ENCODE measurements at places on chromosomes 12 and 14.

DNA sequence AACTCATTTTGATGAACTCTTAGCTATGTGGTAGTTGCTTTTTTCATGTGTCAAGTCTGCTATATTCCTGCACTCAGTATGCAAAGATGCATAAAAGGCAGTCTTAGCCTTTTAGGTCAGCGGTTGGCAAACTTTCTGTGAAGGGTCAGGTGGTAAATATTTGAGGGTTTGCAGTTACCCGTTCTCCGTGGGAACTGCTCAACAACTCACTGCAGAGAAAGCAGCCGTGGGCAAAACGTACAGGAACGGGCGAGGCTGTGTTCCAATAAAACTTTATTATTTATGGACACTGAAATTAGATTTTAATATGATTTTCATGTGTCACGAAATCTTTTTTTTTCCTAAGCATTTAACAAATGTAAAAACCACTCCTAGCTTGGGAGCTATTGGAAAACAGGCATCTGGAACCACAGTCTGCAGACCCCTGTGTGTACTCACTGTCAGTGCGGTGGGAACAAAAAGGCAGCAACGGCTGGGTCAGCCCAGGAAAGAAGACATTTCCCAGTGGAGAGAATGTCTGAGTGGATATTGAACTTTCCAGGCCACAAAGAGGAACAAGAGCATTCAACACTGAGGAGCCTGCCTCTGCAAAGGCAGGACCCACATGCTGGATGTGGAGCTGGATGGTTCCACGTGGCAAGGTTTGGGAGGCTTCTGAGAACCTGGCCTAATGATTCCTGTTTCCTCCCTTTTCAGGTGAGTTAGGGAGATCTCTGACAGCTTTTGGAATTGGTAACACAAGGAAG, 3.5 kb upstream of the ACACB start:
- no peak for DNase-seq

DNA sequence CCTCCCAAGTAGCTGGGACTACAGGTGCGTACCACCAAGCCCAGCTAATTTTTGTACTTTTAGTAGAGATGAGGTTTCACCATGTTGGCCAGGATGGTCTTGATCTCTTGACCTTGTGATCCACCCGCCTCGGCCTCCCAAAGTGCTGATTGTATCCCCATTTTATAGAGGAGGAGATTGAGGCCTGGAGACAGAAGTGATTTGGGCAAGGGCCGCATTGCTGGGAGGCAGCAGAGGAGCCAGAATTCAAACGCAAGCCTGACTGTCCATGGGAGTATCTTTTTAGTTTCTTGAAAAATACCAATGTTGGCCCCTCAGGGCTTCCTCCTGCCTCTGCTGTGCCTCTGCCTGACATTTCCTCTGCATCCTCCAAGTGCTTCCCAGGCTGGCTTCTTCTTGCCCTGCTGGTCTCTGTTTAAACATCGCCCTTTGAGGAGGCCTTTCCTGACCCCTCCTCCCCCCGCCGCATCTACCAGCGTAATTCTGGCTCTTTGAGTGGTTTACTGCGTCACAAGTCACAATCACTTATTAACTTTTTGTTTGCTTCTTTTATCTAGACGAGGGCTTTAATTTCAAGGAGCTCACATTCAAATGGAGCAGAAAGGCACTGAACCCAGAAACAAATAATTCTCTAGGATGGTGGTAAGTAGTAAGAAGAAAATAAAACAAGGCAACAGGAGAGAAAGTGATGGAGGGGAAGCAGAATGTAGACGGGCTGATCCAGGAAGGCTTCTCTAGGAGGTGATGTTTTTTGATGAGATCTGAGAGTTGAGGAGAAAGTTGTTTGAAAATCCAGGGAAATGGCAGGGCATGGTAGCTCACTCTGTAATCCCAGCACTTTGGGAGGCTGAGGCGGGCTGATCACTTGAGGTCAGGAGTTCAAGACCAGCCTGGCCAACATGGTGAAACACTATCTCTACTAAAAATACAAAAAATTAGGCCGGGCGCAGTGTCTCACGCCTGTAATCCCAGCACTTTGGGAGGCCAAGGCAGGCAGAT, 91.0 kb upstream of the MED13L start:
- DNase-seq, result no peak

DNA sequence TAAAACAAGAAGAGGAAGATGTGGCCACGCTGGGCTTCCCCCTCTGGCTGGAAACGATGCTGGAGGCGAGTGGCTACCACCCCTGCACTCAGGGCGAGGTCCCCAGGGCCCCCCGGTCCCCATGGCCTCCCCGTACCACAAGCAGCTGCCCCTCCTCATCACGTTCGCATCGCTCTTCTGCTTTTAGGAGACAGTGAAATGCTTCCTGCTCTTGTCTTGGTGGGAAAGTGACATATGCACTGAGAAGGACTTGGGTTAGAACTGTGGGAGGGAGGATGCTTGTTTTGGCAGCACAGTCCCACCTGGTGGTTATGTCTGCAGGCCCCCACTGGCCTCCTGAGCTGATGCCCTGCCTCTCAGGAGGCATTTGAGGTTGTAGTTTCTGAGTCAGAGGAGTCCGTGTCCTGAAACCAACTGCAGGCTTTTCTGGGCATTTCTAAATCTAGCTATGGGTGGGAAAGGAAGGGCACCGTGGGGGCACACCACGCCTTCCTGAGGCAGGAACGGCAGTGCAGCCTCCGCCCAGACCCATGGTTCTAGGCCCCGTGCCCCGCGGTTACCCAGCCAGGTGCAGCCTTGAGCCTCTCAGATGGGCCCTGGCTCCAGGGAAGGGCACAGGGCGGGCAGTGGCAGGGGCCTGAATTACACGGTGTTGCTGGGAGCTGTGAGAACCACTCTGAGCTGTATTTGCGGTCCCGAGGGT, 139.3 kb downstream of the ADGRD1 start:
- no peak for DNase-seq

DNA sequence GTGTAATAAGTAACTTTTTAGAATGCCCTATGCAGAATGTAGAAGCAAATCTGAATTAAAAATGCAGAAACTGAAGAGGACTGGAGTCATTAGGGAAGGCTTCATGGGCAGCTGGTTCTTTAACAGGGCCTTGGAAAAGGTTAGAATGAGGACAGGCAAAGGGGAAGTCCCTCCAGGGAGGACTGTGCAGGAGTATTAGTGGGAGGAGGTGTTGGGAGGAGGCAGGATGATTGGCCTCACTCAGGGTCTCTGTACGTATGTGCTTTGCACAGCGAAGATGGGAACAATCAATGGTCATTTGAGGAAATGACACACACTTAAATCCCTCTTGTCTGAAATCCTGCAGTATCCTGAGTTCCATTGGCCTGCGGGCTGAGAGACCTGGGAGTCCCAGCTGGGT, 119.7 kb downstream of the PTCSC3 start:
- DNase-seq, result no peak

- DNase-seq, result no peak
These were observed 65.0 kb downstream of the FBXL14 start for GRCh38 chr12:1529228-1529861.

- no peak for DNase-seq
These were observed 82.1 kb upstream of the CAPRIN2 start for GRCh38 chr12:30836656-30837445.

- no peak for DNase-seq
These were observed 2.1 kb upstream of the PTPRQ start for GRCh38 chr12:80441921-80442320.

DNA sequence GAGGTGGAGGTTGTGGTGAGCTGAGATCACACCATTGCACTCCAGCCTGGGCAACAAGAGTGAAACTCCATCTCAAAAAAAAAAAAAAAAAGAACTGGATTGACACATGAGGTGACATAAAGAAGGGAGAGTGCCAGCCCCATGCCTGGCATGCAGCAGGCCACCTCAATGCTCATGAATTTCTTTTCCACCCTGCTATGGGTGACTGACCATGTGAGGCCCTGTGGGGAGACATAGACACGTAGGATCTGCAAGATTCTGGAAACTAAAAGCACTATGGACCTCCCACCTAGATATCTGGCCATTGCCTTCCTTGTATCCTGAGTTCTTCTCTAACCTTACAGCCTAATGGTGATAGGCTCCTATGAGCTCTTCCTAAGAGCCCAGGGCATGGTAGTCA, 5.6 kb upstream of the ACTN1 start:
- DNase-seq, result no peak

- no peak for DNase-seq
These were observed 148.8 kb downstream of the PLXNC1 start for GRCh38 chr12:94297096-94297699.

DNA sequence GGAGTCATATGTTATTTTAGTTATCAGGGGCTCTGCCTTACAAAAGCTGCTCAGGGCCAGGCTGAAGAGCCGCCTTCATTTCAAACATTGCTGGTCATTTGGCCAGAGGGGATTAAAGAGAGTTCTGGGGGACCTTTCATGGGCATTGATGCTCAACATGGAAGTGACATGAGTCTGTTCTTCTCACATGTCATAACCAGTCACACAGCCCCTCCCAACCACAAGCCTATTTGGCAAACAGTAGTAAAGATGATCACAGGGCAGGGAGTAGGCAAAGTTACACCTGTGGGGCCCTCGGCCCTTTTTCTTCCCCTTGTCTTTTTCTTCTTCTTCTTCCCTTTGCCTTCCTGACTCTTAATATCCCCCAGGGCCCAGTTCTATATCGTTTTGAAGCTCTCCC, 33.3 kb downstream of the CFAP54 start:
- no peak for DNase-seq

DNA sequence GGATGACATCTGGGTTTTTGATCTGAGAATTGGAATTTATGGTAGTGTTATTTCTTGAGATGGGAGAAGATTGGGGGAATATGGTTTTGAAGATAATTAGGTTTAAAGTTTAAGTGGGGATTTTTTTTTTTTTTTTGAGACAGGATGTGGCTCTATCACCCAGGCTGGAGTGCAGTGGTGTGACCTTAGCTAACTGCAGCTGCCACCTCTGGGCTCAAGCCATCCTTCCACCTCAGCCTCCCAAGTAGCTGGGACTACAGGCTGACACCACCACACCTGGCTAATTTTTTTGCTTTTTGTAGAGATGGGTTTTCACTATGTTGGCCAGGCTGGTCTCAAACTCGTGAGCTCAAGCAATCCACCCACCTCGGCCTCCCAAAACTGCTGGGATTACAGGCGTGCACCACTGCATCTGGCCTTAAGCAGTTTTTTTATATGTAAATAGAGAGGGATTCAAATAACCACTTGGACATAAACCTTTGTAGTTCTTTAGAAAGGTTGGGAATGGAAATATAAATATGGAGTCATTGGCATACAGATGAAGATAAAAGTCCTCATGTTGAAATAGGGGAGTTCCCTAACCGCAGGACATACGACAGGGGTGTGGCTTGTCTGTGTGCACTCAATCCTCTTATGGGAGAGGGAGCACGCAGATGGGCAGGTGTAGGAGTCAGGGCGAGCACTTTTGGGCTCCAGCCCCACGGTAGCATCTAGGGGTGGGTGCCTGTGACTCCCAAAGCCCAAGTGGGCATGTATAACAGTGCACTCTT, 4.7 kb downstream of the LIN52 start:
- DNase-seq, result no peak

DNA sequence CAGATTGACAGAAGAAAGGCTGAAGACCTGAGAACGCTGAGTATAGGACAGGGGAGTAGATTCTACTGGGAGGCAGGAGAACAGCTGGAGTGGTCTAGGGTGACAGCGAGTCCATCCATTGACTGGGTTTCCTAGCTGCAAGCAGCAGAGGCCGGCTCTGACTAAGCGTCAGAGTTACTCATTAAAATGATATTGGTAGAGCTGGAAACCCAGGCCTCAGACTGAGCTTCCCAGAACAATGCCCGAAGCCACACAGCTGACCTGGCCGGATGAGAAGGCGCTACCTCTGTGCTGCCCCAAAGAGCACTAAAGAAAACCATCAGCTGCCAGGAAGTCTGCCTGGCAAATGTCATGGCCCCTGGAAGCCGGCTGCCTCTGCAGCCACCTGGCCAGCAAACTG, 78.5 kb upstream of the FZD10 start:
- DNase-seq, result no peak

GRCh38 chr12:89538897-89539296, 13.1 kb upstream of the POC1B start:
- DNase-seq, result no peak

DNA sequence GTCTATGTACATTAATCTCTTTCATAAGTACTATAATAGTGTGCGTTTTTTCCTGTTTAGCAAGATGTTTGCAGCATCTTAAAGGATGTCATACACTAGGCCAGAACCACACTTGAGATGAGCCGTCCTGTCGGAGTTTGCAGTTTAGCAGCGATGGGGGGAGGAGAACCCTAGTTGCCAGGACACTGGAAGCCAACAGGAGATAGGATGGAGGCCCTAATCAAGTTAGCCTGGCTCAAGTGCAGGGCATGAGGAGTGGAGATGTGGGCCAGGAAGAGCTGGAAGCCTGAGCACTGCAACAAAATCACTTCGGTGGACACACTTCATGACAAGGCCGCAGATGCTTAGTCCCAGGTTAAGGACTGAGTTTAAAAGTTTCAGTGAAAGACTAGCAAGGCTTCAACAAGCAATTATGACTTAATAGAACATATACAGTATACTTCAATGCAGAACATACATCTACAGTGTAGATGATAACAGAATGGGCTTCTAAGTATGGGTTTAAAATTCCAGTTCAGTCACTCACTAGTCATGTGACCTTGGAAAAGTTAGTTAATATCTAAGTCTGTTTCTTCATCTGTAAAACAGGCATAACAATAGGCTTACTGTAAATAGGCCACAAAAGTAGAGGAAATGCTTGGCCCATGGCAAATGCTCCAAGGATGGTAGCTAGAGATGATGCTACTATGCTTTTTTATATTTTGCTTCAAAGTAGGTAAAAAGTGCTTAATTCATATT, 77.1 kb downstream of the PTPN21 start:
- no peak for DNase-seq

DNA sequence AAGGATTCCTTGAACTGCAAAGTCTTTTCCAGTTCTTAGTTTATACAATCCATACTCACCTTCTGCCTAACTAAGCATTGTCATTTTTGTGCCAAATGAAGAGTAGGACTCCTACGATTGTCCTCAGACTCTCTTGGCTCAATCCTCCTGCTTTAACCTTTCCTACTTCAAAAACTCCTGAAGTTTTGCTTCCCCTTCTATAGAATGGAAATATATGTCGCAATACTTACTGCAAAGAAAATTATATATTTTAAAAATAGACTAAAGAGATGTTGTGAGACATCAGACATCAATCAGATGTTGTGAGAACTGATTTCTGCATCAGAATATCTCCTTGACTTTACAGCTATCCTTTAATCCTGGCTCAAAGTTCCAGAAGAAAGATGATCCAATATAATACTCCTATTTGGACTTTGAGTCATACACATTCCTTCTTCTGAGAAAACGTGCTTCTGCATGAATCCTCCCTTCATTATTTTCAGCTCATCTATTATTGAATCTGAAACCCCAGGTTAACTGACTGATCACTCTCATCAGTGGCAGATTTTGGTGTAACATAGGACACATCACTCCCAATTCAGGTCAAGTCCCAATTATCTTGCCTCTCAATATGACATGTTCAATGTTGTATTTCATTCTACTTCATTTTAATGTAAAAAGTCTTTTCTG, 48.8 kb downstream of the A2M start:
- DNase-seq, result no peak

Measured in RKO (cell line).